ENCODE measurements at places on chromosomes 2 and 18.

DNA sequence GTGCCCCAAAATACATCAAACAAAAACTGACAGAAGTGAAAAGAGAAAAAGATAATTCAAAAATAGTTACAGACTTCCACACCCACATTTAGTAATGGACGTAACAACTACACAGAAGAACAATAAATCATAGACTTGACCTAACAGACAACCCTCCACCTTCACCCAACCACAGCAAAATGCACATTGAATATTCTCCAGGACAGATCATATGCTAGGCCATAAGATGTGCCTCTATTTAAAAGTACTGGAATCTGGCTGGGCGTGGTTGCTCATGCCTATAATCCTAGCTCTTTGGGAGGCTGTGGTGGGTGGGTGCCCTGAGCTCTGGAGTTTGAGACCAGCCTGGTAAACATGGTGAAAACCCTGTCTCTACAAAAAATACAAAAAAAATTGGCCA is 20.0 kb downstream of the SLC66A2 start:
- no peak for DNase-seq

GRCh38 chr2:110832740-110833139 is 100.4 kb downstream of the ACOXL start:
- no peak for DNase-seq

GRCh38 chr2:132400901-132401240 is 15.7 kb upstream of the GPR39 start:
- no peak for DNase-seq

DNA sequence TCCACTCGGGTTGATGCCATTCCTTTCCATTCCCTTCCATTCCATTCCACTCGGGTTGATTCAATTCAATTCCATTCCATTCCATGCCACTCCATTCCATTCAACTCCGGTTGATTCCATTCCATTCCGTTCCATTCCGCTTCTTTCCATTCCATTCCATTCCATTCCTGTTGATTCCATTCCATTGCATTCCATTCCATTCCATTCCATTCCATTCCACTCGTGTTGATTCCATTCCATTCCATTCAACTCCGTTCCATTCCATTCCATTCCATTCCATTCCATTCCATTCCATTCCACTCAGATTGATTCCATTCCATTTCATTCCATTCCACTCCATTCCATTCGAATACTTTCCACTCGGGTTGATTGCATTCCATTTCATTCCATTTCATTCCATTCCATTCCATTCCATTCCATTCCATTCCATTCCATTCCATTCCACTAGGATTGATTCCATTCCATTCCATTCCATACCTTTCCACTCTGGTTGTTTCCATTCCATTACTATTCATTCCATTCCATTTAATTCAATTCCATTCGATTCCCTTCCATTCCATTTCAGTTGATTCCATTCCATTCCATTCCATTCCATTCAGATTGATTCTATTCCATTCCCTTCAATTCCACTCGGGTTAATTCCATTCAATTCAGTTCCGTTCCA is 1141.8 kb downstream of the RPIA start:
- DNase-seq: no peak

DNA sequence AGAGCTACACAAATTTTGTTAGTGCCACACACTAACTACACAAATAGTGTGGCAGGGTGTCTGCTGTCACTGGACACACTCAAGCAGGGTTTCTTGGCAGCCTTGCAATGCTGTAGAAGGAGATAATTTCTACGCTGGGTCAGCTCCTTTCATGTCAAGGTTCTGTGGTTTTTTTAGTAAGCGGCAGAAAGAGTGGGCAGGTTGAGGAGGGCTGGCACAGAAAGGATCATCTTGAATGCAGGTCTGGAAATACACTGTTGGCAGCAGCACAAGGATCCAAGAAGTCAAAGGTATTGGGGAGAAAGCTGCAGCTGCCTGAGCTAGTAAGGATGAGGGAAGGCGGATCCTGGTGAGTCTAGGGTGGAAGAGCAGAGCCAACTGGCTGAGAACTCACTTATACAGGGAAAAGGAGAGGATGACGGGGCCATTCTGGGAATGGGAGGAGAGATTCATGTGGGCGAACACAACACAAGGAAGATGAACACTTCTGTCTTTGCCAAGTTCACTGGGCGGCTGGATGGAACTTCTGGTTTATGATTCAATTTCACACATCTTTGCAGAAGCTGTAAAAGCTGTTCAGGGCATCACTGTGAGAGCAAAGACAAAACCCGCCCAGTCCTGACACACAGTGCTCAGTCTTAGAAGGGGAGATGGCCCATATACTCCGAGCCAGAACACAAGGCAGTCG is 16.9 kb upstream of the CYRIA start:
- DNase-seq: no peak

DNA sequence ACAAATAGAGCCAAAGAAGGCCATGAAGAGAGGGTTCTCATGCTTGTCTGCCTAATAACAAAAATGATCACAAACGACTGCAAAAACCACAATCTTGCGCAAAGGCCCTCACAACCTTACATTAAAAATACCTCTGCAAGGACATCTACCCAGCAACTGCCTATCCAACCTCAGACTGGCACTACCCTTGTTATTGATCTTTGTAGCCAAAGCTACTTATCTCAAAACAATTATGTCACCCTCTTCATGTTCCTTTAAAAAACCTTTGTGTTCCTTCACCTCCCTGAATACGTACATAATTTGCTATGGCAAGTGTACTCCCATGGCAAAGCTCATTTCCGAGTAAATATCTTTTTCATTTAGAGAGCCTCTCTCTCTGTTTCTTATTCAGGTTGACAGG is 44.1 kb downstream of the TMEM163 start:
- no peak for DNase-seq

DNA sequence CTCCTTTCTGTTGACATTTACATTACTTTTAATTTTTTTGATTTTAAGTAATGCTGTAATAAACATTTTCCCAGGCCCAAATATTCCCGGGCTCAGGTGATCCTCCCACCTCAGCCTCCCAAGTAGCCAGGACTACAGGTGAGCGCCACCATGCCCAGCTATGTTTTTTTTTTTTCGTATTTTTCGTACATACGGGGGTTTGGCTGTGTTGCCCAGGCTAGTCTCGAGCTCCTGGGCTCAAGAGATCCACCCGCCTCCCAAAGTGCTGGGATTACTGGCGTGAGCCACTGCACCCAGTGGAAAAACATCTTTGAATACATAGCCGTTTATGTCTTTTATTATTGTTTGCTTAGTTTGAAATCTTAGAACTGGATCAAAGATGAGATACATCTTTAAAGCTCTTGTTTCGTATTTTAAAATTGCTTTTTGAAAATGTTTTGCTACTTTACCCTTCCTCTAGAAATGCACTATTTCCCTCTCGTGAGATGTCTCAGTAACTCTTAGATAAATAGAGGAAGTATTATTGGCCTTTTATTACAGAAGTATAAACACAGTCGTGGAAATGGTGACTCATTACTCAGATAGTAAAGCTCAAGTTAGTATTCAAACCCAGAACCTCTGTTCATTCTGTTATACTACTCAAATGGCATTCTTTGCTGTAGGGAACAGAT is 2.4 kb downstream of the SMCHD1 start:
- DNase-seq: no peak

GRCh38 chr2:217559084-217559483 is 443.7 kb downstream of the TNS1 start:
- DNase-seq: no peak

DNA sequence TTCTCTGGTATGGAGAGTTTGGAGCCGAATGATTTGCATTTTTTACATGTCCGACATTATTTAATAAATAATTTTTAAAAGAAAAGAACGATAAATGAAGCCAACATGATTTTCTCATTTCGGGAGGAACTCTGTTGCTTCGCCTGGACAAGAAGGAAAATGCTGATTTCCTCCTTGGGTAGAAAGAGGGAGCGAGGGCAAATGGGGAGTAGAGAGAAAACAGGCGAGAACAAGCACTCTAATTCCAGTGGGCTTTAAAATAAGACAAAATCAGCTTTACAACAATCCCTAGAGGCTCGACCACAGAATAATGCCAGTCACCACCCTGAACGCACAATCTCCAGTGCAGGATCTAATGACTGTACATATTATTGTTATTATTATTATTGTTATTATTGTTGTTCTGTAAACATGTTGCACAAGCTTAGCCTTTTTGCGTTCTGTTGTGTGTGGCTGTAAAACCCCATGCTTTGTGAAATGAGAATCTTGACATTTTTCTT is 3.7 kb downstream of the DLX1 start:
- DNase-seq: no peak

DNA sequence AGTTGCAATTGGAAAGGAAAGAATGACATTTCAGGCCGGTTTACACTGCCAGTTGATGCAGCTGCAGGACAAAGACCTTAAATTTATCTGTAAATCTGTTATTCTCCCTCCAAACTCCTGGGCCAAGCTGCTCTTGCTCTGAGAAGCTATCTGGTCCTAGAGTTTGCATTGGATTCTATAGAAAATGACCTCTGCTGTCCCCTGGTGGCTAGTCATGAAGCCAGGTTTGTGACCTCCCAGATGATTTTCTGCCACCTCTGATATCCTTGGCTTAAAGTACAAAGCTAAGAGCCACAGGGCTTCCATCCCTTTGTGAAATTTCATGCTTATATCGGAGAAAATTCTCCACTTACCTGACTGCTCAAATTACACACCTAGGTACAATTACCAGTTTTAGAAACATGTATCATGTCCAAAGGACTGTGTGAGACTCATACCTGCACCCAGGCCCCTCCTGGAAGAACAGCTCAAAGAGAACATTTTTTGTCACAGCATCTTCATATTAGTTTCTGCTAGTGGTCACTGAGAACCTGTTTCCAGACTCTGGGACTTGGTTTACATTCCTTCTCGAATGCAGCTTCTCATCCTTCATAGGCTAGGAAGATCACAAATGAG is 28.9 kb upstream of the IER3IP1 start:
- DNase-seq: no peak

- no peak for DNase-seq
Measured at GRCh38 chr2:199940373-199940772, 14.9 kb downstream of the TYW5 start.

Data from neuronal stem cell (in vitro differentiated cells).